ENCODE measurements at places on chromosomes 1 and 21.

DNA sequence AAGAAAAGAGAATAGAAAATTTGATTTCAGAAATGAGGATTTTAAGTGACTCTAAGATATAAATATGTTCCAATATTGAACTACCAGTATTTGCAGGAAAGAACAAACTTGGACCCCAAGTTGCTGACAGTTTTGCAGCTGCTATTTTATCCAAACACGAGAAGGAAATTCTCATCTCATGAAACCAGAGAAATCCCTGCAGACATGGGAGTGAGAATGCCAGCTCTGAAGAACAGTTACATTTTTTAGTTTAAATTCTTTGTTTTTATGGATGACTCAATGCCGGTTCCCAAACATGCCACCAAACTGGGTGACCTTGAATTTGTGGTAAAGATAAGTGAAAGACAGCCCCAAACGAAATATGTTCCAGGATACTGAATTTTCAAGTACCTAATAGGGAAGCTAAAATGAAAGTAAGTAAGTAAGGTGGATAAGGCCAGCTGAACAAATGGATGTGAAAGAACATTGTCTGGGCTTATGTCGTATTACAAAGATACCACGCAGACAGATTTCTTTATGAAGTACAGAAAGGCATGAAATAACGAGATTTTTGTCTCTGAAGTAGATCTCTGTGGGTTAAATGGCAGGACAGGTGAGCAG is 19.9 kb downstream of the TLR5 start:
- DNase-seq = no peak

- DNase-seq = no peak
These were observed 121.2 kb downstream of the ADGRL2 start for GRCh38 chr1:81921851-81922462.

DNA sequence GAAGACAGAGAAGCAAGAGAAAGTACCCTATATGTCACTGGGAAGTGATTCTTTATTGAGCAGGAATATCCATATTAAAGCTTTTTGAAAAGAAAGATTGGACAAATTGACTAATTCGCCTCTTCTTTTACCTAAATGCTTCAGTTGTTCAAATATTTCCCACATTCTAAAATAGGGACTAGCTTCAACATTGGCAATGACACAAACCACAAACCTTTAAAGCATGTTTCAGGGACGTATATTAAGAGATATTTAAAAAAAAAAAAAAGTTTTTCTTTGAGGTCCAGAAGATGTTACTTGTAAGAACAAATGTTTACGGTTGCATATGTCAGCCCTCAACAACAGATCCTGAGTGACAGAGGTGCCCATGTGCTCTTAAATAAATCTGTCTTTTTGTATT is 235.0 kb upstream of the NFIA start:
- no peak for DNase-seq

GRCh38 chr1:24118410-24119242 is 6.7 kb upstream of the MYOM3 start:
- DNase-seq = no peak

DNA sequence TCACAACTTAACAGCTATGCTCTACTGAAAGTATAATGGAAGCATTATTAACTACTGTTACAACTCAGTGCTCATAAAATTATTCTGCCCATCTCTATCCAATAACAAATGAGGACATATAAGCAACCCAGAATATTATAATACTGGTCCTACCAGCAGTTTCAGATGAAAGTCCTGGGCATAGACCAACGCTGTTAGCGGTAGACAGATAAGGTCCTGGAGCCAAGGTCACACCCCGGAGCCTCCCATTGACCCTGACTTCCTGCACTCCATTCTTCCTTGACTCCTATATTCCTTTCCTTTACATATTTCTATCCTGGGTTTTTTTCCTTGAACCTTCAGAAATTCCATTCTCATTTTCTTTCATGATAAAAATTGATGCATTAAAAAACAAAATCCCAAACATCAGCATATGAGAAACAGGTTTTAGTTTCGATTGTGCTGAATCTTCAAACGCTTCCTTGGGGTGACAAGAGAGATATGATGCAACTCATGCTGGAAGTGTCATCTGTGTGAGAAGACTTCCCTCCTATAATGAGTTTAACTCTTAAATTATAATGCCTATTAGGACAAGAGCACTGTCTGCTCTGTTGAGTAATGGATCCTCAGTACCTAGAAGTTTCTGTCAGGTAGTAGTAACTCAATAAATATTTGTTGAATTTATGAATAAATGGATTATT is 831.1 kb downstream of the LRRIQ3 start:
- DNase-seq = no peak

DNA sequence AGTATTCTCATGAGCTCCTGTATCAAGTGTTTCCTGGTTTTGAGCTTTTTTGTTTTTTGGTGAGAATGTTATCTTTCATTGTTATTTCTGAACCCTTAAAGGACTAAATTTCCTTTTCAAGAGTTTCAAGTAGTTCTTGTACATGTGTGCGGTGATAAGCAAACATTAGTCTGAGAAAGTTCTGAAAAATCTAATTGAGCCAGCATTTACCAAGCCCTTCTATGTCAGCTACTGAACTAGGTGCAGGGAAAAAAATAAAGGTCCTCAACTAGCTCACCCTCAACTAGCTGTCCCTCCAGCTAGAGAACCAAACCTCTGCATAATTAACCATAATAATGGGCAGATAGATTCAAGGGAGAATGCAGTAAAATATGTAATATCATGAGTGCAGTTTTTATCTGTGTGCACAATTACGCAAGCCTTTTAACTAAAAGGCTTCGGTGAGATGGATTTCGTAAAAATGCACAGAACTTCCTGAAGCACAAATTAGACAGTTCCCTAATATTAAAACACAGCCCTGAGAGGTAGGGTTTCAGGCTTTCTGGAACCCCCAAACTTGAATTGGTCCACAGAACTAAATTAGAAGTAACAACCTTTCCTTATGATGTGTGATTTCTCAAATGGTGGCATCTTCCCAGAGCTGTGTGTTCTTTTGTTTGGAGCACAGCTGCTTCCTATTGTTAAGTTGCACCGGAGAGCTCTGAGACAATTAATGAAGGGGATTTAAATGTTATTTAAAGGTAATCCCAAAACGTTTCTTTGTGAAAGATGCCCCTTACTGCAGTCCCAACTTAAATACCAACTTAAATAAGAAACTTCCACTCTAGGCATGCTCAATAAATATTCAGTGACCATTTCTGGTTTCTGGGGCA is 165.8 kb downstream of the NFIA start:
- no peak for DNase-seq

DNA sequence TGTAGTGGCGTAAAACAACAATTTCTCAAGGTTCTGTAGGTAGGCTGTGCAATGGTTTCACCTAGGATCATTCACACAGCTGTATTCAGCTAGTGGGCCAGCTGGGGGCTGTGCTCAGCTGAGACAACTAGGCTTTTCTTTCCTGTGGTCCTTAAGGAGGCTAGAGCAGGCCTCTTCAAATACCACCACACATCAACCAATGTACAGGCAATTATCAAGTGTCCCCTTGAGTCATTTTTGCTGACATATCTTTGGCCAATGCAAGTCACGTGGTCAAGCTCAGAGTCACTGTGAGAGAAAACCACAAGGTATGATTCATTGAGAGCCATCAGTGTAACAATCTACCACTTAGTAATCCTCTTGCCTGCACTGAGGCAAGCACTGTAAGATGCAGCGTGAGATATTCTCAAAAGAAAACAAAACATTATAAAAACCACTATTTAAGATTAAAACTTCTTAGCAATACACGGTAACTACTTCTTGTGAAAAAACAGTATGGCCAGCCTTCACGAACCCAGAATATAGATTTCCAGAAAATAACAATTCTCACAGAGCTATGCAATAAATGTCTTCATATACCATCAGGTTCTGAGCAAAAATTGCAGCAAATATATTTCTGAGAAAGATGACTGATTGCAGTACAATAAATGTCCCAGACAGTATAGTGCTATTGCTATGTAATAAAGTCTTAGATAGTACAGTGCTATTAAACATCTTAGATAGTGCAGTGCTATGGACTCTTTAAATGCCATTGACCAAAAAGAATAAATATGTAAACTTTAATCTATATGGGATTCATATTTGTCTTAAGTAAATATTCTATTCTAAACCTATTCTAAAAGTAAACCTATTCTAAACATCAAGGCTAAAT is 55.3 kb downstream of the NME7 start:
- no peak for DNase-seq

GRCh38 chr1:84433258-84434080 is 35.2 kb downstream of the DNASE2B start:
- DNase-seq = no peak

- no peak for DNase-seq
These were observed 14.6 kb downstream of the TRIM67 start for GRCh38 chr1:231176421-231176820.

DNA sequence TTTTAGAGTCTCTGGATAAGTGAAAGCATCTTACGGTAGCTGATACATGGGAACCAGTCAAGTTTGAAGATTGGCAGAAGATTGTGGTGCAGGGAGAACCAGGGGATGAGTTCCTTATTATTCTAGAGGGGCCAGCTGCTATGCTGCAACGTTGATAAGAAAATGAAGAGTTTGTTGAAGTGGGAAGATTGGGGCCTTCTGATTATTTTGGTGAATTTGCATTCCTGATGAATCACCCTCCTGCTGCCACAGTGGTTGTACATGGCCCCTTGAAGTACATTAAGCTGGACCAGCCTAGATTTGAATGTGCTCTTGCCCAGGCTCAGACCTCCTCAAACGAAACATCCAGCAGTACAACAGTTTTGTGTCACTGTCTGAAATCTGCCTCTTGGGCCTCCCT is 45.9 kb downstream of the BTBD8 start:
- DNase-seq = no peak

- DNase-seq = no peak
These were observed 568 bp downstream of the TRIM45 start for GRCh38 chr1:117120774-117121588.

GRCh38 chr21:32545948-32546441 is 39.3 kb downstream of the TCP10L start:
- DNase-seq = no peak

DNA sequence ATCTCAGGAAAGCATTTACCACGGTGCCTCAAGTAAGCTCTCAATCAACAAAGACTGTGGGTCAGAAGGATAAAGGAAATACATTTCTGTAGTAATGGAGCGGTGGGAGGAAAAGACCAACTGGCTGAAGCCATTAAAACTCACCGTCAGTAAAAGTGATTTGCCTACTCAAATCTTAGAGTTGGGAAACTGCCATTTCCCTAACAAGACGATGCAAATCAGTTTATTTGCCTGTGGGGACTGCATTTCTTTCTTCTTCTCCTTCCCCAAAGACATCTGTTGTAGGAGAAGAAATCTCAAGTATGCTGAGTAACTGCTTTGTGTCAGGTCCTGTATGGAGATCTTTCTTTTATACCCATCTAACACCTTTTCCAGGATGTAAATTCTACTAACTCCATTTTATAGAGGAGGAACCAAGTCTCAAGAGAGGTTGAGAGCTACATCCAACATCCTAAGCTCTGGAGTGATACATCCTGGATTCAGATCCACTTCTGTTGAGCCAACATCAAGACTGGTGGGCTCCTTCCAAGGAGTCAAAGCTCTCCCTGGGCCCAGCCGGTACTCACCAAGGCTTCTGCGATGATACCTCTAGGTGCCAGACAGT is 219.3 kb upstream of the FGGY start:
- DNase-seq = no peak

DNA sequence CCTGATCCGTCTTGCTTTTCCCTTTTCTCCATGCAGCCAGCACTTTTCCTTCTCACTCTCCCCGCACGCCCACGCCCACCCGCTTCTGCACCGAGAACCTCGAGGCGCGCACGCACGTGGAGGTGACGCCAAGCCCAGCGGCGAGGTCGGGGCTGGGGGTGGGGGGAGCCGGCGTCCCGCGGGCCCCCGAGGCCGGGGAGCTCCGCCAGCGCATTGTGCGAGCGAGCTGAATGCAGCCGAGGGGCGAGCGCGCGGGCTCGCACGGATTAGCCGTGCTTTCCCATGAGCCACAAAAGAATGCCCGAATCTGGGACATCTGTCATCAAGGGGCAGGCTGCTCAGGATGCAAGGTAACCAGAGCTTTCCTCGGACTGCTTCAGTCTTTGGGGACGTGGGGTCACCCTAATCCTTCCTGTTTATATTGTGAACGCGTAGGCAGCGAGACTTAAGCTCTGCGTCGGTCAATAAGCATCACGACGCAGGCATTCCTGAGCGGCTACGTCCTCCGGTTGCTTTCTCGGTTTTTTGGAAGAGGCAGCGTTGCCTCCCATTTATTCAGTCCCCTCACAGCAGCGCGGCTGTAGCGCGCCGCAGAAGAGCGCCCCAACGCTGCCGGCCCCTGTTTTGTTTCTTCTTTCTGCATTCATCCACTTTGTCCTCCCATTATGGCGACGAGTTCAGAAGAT is 67.3 kb upstream of the AKT3 start:
- DNase-seq = no peak

DNA sequence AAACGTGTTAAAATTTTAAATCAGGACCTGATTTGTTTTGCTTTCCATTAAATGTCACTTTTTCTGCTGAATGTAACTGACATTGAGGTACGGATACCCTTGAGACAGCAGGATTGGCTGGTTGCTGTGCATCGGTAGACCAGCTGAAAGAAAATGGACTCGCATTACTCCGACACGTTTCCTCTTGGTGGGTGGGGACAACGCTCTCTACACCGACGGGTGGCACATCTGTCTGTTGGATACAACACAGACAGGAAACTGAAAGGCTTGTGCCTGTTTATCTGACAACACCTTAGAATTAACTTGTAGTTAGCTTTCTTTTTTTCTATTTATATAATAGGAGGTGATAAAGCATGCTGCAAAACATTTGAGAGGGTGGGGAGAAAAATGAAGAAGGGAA is 19.4 kb downstream of the PRPF38A start:
- no peak for DNase-seq

GRCh38 chr1:71292203-71292602 is 211.4 kb upstream of the ZRANB2 start:
- no peak for DNase-seq

- no peak for DNase-seq
These were observed 30.5 kb upstream of the NFIA start for GRCh38 chr1:61051719-61052394.

DNA sequence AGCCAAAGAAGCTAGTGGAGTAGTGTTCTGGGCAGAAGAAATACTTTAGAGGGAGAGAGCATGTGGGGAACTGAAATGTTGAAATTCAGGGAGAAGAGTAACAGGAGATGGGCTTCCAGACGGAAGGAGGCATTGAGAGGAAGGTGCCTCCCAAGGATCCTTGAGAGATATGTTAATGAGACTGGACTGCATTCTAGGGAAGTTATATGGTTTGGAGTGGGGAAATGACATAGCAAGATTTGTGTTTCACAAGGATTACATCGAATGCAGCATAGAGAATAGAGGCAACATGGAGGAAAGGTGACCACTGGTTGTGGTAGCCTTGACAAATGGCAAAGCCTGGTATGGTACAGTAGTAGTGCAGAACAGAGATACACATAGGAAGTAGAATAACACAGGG is 160.5 kb upstream of the HMCN1 start:
- no peak for DNase-seq

DNA sequence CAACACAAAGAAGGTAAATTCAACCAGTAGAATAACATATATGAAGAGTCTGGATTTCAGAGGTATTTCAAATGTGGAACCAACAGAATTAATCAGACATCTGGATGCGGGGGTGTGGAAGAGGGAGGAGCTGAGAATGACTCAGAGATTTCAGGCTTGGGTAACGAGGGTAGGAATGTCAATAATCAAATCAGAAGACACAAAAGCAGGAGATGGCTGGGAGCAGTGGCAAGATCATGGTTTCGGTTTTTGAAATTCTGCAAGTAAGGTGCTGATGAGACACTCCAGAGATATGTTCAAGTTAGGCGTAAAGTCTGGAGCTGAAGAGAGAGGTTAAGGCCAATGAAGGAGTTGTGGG is 64.0 kb downstream of the PLPPR5 start:
- no peak for DNase-seq

Data from suprapubic skin (tissue), 4 donors.